IMR-90 (cell line): ENCODE measurements at places on chromosomes 6 and 20. TPM values are rescaled to one million over a fixed set of nuclear protein-coding genes. Genes with fewer than 3 reads are reported as not detected.

DNA sequence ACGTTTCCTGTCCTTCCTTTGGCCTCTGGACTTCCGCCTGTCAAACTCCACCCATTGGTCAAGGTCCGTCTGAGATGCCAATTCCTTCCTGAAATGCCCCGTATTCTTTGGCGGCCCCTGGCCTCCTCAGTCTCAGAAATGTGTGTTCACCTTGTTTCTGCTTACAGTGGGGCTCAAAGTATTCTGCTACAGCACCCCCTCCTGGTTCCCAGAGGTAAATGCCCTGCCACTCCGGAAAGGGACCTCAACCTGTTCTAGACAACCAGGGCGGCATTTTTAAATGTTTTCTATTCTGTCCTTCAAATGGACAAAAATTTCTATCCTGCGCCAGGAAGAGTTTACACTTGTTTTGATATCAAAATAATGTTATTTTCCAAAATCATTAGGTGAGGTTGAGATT is 12.1 kb upstream of the PAX1 start:
- no peaks in the 10 kb centered on the region for H3K36me3 ChIP-seq
- H3K4me1 ChIP-seq, result no peaks in the 10 kb centered on the region
- H3K4me3 ChIP-seq, result no peak overlapping the region
- DNase-seq, result no peak
- no peak overlapping the region for H3K27ac ChIP-seq

GRCh38 chr20:4876301-4876700 is 125.0 kb downstream of the SLC23A2 start:
- no peak overlapping the region for H3K27ac ChIP-seq
- H3K4me3 ChIP-seq, result no peak overlapping the region
- H3K27me3 ChIP-seq, result no peaks in the 10 kb centered on the region
- DNase-seq, result no peak

- no peaks in the 10 kb centered on the region for H3K4me1 ChIP-seq
- H3K27me3 ChIP-seq, result no peaks in the 10 kb centered on the region
- H3K36me3 ChIP-seq, result no peaks in the 10 kb centered on the region
- no peak for DNase-seq
- H3K27ac ChIP-seq, result no peak overlapping the region
- no peak overlapping the region for H3K4me3 ChIP-seq
Observed at GRCh38 chr6:47680051-47680450, 18.3 kb upstream of the ADGRF4 start.

DNA sequence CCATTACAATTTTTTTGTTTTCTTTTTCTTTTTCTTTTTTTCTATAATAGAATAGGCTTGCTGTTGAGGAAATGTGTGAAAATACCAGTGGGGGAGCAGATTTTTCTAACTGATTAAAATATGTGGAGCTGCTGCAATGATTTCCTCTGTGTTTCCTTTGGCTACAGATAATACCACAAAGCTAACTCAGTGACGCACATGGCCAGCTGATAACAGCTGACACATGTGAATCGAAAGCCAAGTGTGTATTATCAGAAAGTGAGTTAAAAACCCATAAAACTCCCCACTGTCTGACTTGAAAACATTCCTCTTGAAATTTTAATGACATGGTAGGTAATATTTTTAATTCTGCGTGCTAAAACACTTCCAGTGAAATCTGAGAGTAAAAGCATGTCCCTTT is 70.8 kb upstream of the AHI1 start:
- no peaks in the 10 kb centered on the region for H3K27me3 ChIP-seq
- H3K4me3 ChIP-seq, result no peak overlapping the region
- peak overlapping the region; percentile 31; the same call in 1 of the 2 replicates for H3K27ac ChIP-seq
- peaks cover 7% of the 10 kb centered on the region for H3K4me1 ChIP-seq
- DNase-seq, result peak; percentile 95

DNA sequence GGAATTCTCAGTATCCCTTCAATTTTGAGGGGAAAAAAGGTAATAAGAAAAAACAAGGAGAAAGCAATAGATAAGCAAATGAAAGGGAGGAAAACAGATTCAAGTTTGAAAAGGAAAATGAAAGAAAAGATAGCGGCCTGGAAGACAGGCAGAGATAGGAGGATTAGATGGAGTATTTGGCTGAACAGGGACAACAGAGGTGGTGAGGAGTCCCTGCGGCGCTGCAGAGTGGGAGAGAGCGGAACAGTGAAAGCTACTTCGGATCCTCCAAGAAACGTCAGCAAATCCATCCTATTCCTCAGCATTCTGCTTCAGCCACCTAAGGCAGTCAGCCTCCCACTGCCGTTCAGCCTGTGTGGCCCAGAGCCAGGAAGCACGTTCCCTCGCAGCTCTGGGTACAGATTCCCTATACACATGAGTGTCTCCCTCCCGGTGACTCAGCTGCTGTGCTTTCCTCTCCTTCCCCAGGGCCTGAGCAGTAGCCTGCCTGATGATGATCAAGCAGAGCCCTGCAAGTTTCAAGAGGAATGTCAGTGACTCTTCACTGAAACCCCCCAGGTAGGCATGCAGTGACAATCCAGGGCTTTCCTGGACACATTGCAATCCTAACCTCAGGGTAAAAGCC is 43.4 kb upstream of the CDYL start:
- H3K27me3 ChIP-seq, result no peaks in the 10 kb centered on the region; the same call in 1 of the 2 replicates
- H3K27ac ChIP-seq, result peak overlapping the region; percentile 63; the same call in 1 of the 2 replicates
- H3K36me3 ChIP-seq, result no peaks in the 10 kb centered on the region
- DNase-seq, result peak; percentile 95

Gene NFYA
- total RNA-seq, result 21.9 and 28.5 TPM in 2 replicates

Gene TMEM217
- total RNA-seq, result 1.4 TPM in 2 replicates

Gene MOG
- total RNA-seq, result not detected in 2 replicates

Gene ABHD16B
- not detected in 2 replicates for total RNA-seq

DNA sequence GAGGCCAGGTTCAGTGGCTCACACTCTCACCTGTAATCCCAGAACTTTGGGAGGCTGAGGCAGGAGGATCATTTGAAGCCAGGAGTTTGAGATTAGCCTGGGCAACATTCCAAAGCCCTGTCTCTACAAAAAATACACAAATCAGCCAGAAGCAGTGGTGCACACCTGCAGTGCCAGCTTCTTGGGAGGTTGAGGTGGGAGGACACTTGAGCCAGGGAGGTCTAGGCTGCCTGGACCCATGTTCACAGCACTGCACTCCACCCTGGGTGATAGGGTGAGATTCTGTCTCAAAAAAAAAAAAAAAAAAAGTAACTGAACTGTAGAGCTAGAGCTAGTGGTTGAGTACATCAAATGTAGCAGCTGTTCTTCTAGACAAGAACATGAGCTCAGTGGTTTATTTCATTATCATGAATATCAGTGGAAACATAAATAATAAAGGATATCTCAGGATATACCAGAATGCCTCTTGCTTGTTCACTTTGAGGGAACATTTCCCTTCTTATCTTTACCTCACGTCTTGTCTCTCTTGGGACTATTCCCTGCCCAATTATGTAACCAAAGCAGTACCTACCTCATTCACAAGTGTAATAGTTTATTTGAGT is 17.6 kb downstream of the NANP start:
- no peaks in the 10 kb centered on the region for H3K27me3 ChIP-seq
- no peak for DNase-seq
- H3K4me3 ChIP-seq, result no peak overlapping the region
- no peaks in the 10 kb centered on the region for H3K36me3 ChIP-seq

Gene CLVS2
- total RNA-seq, result not detected in 2 replicates
